ENCODE measurements at places on chromosomes 7 and 10.
A peak's percentile ranks its signal among the peaks of the same experiment; 100 is the strongest.

DNA sequence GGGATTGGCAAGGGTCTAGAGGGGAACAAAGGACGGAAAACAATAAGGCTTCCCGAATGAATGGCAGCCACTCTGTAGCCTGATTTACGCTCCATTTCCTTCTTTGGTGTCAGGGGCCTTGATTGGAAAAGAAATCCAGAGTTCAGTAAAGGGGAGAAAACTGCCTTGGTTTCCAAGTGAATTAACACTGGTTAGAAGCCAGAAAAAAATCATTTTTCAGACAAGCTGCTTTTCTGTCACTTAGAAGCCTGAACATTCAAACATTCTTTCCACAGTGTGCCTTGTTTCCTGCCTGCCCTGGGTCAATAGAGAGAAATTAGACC is 283 bp upstream of the TRDMT1 start:
- DNase-seq: no peak

DNA sequence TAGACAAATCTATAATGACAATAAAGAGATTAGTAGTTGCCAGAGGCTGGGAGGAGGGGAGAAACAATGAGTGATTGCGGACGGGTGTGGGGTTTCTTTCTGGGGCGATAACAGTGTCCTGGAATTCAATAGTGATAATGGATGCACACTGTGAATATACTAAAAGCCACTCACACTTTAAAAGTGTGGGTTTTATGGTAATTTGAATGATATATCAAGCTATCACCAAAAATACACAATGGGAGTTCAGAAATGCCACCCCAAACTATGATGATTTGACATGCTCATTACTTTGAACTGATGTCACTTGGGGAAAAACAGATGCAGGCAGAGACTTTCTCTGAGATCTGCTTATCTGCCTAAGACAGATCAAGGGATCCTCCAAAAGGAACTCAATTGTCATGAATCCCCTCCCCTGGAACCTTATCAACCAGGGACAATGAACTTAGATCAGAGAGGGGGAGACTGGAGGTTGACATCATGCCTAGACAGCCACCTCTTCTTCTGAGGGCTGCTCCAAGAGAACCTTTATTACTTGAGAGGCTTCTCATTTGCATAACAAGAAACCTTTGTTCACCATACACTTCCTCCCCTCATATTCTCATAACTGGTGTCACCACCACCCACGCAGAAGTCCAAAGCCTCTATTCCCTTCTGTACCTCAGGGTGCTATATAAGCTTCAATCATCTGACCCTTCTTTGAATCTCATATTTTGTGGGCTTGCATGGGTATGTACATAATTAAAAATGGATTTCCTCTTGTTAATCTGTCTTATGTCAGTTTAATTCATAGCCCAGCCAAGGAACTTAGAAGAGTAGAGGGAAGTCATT is 14.8 kb upstream of the ZC3HAV1 start:
- no peak for DNase-seq

- DNase-seq: peak; percentile 19
These were observed 170.4 kb downstream of the SNX13 start for GRCh38 chr7:17769918-17770317.

GRCh38 chr10:124072106-124072505 is 21.3 kb downstream of the CHST15 start:
- no peak for DNase-seq
